ENCODE measurements at places on chromosomes 11 and 22. TPM values are rescaled to one million over a fixed set of nuclear protein-coding genes. Genes with fewer than 3 reads are reported as not detected.
A peak's percentile ranks its signal among the peaks of the same experiment; 100 is the strongest.

The KCNK4 gene
- polyA plus RNA-seq: not detected

The RIMBP3B gene
- polyA plus RNA-seq: not detected

DNA sequence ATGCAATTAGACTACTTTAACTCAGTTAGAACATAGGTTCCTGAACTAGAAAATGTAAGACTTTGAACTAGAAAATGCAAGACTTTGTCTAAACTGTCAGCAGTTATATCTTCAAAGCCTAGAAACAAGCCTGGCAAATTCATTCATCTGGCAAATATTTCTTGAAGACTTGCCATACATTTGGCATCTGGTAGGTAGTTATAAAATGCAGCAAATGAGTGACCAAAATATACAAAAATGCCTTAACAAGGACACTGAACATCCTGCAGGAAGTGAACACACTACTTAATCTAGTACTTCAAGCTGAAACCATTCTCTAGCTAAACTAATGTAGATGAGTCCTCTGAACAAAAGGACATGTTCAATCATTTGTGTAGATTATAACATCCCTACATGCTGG lies 84.7 kb upstream of the SCUBE2 start:
- no peaks in the 10 kb centered on the region for H3K4me1 ChIP-seq
- no peaks in the 10 kb centered on the region for H3K36me3 ChIP-seq
- H3K4me3 ChIP-seq: no peak overlapping the region
- no peak overlapping the region for H3K27ac ChIP-seq

GRCh38 chr22:38050720-38051119 lies 6.5 kb upstream of the PICK1 start:
- H3K27me3 ChIP-seq: no peaks in the 10 kb centered on the region
- no peaks in the 10 kb centered on the region for H3K36me3 ChIP-seq
- no peak for DNase-seq
- H3K4me1 ChIP-seq: no peaks in the 10 kb centered on the region
- no peak overlapping the region for H3K4me3 ChIP-seq

DNA sequence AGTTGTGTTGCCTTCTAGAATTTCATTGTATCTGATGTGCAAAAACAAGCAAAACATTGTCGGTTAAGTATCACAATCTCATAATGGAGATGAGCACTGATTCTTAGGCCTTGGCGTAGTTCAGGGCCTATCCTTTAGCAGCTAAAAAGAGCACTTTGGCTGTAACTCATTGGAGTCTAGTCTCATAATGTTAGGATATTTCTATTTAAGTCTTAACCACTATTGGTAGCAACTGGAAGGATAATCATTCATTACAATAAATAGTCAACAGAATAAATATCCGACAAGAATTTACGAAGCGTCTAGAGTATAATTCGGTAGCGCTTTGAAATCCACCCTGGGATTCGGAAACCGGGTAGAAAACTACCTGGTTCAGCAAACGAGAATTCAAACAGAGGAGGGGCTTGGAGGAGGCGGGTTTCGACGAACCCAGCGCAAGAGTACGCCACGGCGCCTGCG lies 461 bp upstream of the EED start:
- no peaks in the 10 kb centered on the region for H3K27me3 ChIP-seq
- H3K4me3 ChIP-seq: peak overlapping the region; percentile 86
- peak; percentile 84 for DNase-seq
- no peaks in the 10 kb centered on the region for H3K36me3 ChIP-seq
- H3K4me1 ChIP-seq: peaks cover 12% of the 10 kb centered on the region

GRCh38 chr11:43503417-43503816 lies 144.7 kb downstream of the TTC17 start:
- no peaks in the 10 kb centered on the region for H3K36me3 ChIP-seq
- DNase-seq: no peak
- no peaks in the 10 kb centered on the region for H3K27me3 ChIP-seq
- H3K4me3 ChIP-seq: no peak overlapping the region
- no peak overlapping the region for H3K27ac ChIP-seq

All from pancreas (tissue), 10 donors.